Stimulated activated CD4-positive, alpha-beta T cell treated with anti-CD3 and anti-CD28 coated beads, Interleukin-2, amount 100 ng/mL, for 48 hours (primary cell): ENCODE measurements at places on chromosomes 4 and X.

GRCh38 chrX:38660395-38661102, 99.2 kb downstream of the TSPAN7 start:
- no peak for DNase-seq

DNA sequence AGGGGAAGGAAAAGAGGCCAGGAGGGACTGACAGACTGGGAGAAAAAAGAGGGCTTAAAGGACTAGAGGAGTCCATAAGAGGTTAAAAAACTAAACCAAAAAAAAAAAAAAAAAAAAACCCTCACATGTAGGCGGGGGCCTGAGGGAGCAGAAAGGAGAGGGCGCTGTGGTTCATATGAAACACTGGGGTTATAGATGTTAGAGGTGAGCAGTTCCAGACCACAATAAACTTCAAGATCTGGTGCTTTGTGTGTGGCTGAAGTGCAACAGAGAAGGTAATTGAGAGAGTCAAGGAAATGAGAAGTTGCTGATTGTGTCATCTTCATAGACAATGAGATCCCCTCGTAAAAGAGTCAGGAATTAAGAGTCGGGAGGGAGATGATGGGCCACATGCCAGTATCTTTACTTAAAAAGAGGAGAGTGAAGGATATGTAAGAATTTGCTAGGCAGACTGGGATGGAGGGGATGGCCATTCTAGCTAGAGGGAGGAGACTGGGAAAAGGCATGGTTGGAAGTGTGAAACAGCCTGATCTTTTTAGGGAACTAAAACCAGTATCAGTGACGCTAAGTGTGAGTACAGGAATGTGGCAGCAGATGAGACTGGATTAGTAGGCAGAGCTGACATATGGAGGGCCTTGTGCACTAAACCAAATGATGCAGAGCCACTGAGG, 18.4 kb upstream of the OGT start:
- DNase-seq, result no peak

DNA sequence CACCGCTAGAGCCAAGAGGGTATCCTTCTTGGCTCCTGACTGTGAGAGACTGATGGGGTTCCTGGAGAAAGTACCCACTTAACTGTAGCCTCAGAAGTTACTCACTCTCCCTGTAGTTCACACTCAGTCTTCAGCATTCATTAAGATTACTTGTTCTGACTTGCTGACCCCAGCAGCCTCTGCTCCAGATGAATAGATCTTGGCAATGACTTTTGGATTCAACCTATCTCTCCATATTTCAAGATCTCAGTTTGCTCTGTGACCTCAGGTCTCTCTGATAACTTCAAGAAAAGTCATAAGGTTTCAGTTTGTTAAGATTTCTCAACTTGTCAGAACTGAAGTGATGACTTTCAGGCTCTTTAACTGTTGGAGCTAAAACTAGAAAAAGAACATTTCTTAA, 825.6 kb downstream of the PCDH7 start:
- no peak for DNase-seq

DNA sequence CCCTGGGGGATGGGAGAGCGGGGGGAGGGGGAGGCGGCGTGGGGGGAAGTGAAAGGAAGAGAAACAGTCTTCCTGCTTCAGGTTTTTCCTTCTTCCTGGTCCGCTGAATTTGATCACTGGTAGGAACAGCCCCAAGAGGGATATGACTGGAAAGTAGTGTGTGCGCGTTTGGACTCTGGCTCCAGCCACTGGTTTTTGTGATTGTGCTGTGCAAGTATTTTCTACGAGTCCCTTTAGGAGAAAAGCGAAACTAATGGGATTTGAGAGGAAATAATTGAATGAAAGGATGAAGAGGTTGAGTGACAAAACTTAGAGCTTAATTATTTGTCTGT, 836 bp downstream of the PRRG1 start:
- DNase-seq, result no peak

DNA sequence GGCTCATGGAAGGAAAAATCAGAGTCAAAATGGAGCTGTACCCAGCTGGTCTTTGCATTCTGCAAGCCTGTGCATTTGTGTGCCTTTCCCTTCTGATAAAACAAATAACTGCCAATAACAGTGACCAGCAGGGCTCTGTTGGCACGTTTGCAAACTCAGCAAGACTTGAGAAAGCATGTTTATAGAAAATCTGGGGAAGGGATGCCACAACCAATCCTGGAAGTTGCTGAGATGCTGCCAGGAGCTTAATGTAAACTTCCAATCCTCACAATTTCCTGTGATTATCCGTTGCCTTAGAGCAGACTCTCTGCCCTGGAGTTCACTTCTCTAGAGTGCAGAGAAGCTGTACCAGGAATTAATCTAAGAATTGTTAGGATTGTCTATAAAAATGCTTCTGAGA, 6.9 kb upstream of the ANXA3 start:
- no peak for DNase-seq

DNA sequence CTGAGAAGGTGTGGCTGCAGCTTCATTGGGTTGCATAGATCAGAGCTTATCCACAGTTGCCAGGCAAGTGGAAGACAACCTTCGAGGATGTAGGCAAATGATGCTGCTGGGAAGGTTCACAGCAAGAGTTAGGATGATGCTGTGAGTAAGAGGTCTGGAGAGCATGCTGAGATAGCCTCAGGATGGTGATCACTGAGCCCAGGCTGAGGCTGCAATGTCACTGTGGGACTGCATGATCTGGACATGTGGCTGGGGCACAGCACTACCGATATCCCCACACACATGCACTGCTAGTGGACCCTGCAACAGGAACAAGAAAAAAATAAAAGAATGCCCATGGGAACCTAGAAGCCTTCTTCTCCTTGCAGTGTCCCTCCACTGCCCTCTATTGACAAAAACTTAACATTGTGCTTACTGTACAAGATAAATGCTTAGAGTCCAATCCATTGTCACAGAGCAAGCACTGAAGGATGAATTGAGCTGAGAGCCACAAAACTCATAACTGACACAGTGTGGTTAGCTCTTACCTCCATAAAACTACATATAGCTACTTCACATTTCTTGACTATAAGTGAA, 105.6 kb downstream of the CNKSR2 start:
- no peak for DNase-seq
